Femur (tissue), 1 donor: ENCODE measurements at places on chromosomes 3 and 15.

- no peak for DNase-seq
These were observed 19.2 kb downstream of the KLF13 start for GRCh38 chr15:31345606-31346366.

- no peak for DNase-seq
These were observed 1.2 kb upstream of the PPP2R3A start for GRCh38 chr3:135964160-135964955.

- no peak for DNase-seq
These were observed 288.0 kb downstream of the UACA start for GRCh38 chr15:70475407-70475781.

DNA sequence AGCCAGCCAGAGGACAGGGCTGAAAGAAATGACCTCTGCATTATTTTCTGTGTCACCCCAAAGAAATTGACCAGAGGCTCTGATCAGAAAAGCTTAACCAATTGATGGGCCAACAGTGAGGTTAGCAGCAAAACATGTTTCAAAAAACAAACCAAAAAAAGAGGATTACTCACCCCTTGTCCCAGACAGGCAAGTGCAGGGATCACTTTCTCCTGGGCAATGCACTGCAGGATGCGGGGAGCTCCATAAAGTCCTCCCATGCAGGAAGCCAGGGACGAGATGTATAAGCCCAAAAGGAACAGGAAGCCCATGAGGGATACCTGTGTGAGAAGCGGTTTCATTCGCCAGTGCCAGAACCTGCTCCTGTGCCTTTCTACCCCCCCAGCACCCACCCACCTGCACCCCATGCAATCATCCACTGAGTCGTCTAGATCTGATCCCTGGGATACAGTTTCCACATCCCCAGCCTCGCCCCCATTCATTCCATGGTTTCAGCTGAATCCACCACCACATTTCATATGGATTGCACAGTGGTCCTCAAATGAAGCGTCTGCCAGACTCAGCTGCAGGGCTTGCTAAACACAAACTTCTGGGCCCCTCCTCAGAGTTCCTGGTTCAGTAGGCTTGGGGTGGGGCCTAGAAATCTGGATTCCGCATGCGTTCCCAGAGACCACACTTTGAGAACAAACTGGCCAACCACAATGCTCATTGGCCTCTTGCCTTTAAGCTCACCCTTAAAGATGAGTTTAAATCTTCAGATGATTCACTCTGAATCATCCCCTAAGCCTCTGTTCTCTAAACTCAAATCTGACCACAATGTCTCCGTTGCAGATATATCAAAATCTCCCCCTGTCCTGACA, 54.4 kb upstream of the HEG1 start:
- DNase-seq: no peak

DNA sequence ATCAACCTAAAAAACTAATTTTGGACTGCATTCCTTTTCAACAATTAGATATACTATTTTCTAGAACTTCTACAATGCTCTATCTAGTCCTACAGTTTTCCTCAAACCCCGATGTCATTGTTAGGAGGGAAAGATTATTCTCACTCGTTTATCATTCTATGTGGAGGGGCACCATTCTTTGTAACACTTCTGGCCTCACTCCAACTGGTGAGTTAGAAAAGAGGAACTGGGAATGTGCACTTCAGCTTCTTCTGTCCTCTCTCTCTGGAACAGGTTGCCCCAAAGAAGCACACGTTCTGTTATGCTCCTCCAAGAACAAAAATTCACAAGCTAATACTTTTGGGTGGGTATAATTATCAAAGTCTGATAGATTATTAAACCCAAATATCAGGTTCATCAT, 137.9 kb downstream of the UACA start:
- no peak for DNase-seq

GRCh38 chr3:30341851-30342250, 264.6 kb upstream of the TGFBR2 start:
- no peak for DNase-seq

DNA sequence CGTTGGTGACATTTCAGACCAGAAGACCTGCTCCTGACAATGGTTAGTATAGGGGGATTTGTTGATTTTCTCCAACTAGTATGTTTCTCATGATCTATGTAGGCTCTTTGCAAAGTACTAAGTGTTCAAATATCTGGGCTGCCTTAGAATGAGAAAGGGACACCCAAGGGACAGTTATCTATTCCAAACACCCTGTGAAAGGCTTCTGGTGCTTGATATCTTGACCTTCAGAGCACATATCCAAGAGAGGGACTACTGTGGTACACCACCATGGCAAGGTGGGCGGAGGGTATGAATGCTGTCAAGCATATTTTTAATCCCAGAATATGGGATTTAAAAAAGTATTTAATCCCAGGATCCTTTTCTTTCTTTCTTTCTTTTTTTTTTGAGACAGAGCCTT, 1.1 kb downstream of the FANCD2OS start:
- DNase-seq: no peak

DNA sequence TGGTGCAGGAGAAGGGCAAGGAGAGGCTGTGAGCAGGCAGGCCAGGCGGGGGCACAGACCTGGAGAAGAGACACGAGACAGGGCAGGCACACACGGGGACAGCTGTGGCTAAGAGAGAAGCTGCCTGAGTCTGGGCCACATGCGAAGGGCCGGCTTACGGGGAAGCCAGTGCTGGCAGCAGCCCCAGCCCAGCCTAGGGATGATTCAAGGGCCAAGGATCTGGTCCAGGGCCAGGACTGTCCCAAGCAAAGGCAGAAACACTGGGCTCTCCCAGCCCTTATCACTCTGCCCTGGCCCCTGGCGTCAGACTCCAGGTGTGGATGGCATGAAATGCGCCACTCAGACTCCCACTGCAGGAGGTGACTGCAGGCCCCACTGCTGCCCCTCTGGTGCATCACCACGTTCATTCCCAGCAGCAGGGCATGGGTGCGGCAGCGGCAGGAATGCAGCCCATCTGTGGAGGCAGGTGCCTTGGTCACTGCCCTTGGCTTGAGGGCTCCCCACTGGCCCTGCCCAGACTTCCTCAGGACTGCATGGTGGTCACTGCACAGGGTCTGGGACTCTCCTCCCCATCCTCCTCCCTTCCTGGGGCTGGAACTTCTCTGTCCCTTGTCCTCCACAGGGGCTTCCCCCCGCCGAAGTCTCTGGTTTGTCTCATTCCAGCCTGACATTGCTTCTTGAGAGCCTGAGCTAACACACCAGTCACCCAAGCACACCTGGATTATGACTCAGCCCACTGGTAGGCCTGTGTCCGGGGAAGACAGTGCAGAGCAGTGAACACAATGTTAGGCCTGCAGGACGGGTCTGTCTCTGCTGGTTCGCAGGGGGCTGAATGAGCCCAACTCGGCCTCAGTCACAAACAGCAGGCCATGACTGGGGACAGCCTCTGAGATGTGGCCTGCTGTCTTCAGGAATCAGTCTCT, 69.3 kb downstream of the TBC1D2B start:
- peak; percentile 74 for DNase-seq

GRCh38 chr15:67167091-67167490, 87.4 kb downstream of the AAGAB start:
- DNase-seq: no peak

- no peak for DNase-seq
These were observed 611 bp upstream of the SLC27A2 start for GRCh38 chr15:50181201-50181968.

GRCh38 chr3:14539384-14539741, 779 bp downstream of the GRIP2 start:
- no peak for DNase-seq

DNA sequence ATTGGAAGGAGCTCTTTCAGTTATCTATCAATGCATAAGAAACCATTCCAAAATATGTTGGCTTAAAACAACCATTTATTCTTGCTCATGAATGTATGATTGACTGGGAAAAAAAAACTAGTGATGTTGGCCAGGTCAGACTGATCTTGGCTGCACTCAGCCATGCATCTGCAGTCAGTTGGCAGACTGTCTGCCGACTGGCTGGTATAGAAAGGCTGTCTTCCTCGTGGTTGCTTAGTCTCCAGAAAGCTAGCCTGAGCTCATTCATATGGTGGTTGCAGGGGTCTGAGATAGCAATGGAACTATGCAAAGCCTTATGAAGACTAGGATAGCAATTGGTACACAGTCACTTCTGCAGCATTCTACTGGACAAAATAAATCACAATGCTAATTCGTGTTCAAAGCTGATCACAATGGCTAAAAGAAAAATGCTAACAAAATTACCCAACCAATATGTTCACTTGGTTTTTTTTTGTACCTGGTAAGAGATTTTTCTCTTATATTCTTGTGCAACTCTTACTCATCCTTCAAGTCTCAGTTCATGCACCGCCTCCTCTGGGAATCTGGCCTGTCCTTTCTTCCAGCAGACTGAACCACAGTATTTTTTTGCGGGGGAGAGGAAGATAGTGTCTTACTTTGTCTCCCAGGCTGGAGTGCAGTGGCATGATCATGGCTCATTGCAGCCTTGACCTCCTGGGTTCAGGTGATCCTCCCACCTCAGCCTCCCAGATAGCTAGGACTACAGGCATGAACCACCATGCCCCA, 126.8 kb downstream of the KCNAB1 start:
- DNase-seq: no peak

DNA sequence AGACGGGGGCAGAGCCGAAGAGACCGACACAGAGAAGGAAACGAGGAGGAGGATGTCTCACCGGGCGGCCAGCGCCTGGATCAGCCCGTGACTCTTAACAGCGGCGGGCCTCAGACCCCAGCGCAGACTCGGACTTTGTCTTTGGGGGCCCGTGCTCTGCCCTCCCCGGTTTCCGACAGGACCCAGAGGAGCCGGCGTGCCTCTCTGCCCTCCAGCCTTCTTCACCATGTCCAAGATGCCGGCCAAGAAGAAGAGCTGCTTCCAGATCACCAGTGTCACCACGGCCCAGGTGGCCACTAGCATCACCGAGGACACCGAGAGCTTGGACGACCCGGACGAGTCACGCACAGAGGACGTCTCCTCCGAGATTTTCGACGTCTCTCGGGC, 1.0 kb downstream of the TSC22D2 start:
- no peak for DNase-seq

DNA sequence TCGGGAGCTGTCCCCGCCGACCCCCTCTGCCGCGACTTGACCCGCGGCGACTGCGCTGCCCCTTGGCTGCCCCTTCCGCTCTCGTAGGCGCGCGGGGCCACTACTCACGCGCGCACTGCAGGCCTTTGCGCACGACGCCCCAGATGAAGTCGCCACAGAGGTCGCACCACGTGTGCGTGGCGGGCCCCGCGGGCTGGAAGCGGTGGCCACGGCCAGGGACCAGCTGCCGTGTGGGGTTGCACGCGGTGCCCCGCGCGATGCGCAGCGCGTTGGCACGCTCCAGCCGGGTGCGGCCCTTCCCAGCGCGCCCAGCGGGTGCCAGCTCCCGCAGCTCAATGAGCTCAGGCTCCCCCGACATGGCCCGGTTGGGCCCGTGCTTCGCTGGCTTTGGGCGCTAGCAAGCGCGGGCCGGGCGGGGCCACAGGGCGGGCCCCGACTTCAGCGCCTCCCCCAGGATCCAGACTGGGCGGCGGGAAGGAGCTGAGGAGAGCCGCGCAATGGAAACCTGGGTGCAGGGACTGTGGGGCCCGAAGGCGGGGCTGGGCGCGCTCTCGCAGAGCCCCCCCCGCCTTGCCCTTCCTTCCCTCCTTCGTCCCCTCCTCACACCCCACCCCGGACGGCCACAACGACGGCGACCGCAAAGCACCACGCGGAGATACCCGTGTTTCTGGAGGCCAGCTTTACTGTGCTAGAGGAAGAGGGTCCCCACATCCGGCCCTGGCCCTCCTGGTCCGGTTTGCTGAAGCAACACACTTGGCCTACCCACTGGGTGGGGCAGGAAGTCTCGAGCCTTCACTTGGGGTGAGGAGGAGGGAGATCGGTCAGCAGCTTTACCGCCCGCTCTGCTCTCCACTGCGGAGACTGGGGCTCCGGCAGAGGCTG, at the start of gene RASSF1:
Gene RASSF1 (minus strand): TSS at position 389 of the 882 bp plus-strand sequence. CDS start 31 bp downstream, at position 358.
- DNase-seq: peak; percentile 90

- no peak for DNase-seq
These were observed 77.1 kb upstream of the PRR23E start for GRCh38 chr3:127115691-127116351.
